ENCODE measurements at places on chromosomes 7 and 10. TPM values are rescaled to one million over a fixed set of nuclear protein-coding genes. Genes with fewer than 3 reads are reported as not detected.

The PTTG1IP2 gene
- total RNA-seq: not detected

The ACSL5 gene
- 4.2 TPM for total RNA-seq

The C7orf25 gene
- 2.1 TPM for total RNA-seq

The NPTX2 gene
- 3.1 TPM for total RNA-seq

The CNPY1 gene
- 0.52 TPM for total RNA-seq

The NMT2 gene
- 14.6 TPM for total RNA-seq

The SLC16A9 gene
- total RNA-seq: 3.1 TPM

The COL26A1 gene
- total RNA-seq: 7.8 TPM

The COL1A2 gene
- total RNA-seq: 6,663 TPM

The ODAD2 gene
- 0.52 TPM for total RNA-seq

The TRIM74 gene
- not detected for total RNA-seq

The CDK14 gene
- 25.1 TPM for total RNA-seq

The ZPBP gene
- not detected for total RNA-seq

The ACTL6B gene
- not detected for total RNA-seq

Measured in skeletal muscle tissue (tissue), 5 donors.